Stimulated activated CD8-positive, alpha-beta memory T cell treated with anti-CD3 and anti-CD28 coated beads, Interleukin-2, amount 100 ng/mL, for 48 hours (primary cell): ENCODE measurements at places on chromosomes 1 and 21.

GRCh38 chr1:193703121-193703520, 516.7 kb upstream of the B3GALT2 start:
- DNase-seq, result no peak

- no peak for DNase-seq
Measured at GRCh38 chr1:87728169-87728568, 399.5 kb downstream of the LMO4 start.

- DNase-seq, result no peak
Measured at GRCh38 chr21:43925096-43925481, 60.1 kb downstream of the AGPAT3 start.

DNA sequence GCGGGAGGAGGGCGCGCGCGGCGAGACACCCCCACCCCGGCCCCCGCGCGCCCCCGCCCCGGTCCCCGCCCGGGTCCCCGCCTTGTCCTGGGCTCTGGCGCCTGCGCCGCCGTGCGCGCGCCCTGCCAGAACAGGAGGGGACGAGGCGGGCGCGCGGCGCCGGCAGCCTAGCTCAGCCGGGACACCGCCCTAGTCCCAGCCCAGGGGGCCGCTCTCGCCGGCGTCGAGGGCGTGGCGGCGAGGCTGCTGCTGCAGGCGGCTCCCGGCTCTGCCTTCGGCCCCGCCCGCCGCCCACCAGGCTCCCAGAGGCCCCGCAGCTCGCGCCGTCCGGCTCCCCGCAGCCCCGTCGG, at the start of gene RCAN3:
Gene RCAN3, plus strand, starts transcription at position 128 of the 350 bp plus-strand sequence. CDS start 11,537 bp downstream, outside the sequence.
- peak; percentile 81 for DNase-seq

- no peak for DNase-seq
Measured at GRCh38 chr1:223837206-223837605, 8.5 kb downstream of the TP53BP2 start.

DNA sequence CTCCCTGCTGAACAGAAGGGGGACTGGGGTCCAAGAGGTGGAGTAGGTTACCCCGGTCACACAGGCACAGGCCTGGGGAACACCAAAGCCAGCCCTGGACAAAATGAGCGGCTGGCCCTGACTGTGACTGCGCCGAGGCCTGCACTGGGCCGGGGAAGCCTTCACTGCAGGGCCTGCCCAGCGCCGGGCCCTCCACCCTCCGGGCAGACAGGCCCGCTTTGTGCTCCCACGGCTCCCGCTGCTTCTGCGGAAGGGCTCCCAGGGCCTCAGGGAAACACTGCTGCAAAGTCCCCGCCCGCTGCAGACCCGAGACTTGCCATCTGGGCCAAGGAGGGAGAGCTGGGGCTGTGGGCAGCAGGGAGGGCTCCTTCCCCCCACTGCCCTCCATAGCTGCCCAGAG, 35.3 kb downstream of the MEGF6 start:
- DNase-seq, result no peak

DNA sequence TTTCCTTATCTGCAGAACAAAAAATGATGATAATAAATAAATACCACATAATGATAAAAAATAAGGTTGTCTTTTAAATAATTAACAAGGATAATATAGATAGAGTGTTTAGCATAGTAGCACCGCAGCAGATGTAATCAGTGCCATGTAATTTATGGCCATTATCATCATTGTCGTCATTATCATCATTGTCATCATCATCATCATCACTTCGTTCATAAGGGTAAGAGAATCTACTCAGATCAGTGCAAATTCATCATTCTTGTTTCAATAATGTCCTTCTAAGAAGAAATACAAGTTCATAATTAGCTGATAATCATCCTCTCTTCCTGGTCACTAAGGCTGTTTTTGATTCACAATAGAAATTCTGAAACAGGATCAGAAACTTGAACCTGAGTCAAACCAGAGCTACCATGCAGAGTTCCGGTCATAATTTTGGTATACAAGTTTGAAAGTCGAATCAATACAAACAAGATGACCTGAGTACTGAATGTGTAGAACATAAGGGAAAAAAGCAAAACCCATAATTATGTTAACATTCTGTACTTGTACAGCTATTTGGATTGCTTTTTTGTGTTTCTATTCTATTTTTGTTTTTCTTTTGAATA, 172.0 kb downstream of the LRRC40 start:
- DNase-seq, result no peak

DNA sequence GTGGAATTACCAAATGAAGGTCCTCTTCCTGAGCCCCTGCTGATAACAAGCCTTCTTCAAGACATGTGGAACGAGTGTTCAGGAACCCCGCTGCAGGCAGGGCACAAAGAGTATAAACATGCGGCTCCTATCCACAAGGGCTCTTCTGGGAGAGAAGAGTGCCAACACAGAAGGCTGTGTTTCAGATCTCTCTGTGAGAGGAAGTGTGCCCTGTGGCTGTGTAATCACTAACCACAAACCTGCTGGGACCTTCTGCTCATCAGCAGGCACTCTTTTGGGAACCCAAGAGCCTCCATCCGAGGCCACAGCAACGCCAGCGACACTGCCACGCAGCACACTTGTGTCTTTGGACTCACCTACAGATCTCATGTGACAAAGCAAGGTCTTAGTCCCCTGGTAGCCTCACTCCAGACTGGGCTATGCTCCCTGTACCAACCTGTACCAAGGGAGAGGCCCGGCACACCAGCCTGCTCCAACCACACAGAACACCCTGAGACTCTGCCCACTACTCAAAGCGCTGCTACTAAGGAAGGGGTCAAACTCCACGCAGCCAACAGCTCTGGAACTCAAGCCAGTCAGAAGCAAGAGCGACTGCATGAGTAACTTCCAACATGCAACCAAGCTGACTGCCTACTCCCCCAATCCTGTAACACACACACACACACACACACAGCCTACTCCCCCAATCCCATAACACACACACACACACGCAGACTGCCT, 7.8 kb downstream of the PTTG1IP start:
- no peak for DNase-seq

GRCh38 chr1:12001249-12001917, 17.9 kb upstream of the MIIP start:
- peak; percentile 39 for DNase-seq

GRCh38 chr1:109799445-109799844, 35.7 kb upstream of the EPS8L3 start:
- no peak for DNase-seq

DNA sequence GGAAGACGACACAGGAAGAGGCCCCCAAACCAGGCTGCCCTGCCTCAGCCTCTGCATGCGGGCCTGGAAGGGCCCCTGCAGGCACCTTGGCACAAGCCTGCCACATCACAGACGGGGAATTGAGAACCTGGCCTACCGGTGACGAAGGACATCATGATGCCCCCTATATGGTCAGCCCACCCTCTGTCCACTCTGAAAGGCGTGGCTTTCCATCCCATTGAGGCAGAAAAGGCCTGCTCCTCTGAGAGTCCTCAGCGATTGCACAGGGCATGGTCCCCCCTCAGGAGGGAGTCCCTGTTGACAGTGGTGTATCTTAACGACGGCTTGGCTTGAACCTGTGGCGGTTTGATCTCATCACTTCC, 11.4 kb downstream of the KRTAP10-1 start:
- no peak for DNase-seq

DNA sequence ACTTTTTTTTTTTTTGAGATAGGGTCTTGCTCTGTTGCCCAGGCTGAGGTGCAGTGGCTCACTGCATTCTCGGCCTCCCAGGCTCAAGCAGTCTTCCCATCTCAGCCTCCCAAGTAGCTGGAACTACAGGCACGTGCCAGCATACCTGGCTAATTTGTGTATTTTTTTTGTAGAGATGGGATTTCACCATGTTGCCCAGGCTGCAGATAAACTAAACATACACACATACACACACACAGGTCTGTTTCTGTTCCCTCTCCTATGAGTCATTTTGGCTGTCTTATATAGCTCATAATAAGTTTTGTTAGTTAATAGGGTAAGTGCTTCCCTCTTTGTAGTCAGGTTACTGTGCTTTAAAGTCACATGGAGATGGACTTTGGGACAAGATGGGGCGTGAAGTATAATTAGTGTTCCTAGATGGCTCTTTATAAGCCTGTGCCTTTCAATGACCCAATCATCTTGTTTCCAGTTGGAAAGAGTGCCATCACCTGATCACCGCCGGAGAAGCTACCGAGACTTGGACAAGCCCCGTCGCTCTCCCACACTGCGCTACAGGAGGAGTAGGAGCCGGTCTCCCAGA, 9.1 kb downstream of the PRPF38A start:
- no peak for DNase-seq

GRCh38 chr1:84366786-84367185, 31.5 kb upstream of the DNASE2B start:
- DNase-seq, result no peak

DNA sequence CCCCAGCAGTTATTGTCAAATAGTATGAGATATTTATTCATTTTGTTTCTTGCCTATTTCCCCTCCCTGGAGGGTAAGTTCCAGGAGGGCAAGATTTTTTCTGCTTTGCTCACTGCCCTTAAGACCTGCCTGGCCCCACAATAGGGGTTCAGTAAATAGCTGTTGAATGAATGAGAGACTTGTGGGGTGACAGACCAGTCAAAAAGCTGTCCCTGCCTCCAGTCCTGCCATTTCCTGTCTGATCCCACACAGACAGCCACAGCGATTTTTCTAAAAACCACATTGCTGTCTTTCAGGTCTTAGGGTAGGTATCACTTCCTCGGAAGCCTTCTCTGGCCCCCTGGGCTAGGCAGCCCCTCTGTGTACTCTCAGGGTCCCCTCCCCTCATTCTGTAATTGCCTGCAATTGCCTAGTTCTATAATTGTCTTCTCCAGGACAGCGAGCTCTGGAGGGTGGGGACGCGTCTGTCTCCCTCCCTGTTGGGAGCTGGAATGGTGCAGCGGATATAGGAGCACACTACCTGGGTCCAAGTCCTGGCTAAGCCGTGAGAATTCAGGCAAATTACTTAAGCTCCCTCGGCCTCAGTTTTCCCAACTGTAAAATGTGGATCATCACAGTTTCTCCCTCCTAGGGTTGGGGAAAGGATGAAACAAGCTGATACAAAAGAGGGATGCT, 1.8 kb upstream of the EXTL1 start:
- DNase-seq, result no peak

GRCh38 chr1:116982319-116983004, 19.1 kb upstream of the CD101 start:
- no peak for DNase-seq

DNA sequence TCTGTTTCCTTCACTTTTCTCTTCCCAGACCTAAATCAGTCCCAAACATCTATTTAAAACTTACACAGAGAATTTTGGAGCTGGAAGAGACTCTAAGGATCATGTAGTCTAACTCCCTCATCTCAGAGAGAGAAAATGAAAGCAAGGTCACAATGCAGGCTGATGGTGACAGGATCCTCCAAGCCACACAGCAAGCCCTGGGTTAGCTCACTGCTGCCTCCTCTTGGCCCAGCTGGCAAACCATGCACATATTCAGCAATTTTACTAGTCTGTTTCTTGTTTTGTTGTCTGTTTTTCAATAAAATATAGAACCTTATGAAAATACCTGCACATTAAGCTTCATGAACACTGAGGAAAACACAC, 27.7 kb upstream of the LY9 start:
- DNase-seq, result peak; percentile 69

GRCh38 chr1:226609836-226610455, 61.4 kb downstream of the STUM start:
- DNase-seq, result no peak

DNA sequence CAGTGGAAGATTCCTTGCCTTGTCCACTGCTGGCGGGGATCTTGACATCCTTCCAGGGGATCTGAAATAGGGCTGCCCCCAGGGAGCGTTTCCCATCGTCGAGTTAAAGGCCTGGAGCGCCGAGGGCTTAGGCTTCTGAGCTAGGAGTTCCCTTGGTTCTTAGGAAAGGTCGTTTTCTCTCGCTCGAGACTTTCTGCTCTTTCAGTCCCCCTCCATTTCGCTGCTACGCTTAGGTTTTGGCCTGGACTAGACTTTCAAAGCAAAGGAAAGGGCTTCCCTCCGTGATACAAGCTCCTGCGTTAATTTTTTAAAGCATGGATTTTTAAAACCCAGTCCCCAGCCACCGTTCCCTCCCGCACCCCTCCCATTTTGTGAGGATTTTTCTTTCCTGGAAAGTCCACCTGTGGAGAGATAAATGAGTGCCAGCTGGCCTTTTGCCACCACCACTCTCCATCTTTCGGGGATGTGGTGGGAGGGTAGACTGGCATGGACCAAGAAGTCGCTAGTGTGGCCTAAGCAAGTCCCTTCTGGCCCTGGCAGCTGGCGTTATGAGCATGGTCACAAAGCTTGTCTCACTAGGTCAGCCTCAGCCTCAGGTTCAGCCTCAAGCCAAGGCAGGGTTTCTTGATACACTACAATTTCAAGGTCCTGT, 9.2 kb downstream of the NR5A2 start:
- no peak for DNase-seq

GRCh38 chr1:160432371-160432786, 32.0 kb downstream of the VANGL2 start:
- DNase-seq, result no peak

- DNase-seq, result no peak
Measured at GRCh38 chr21:44366586-44367211, 13.3 kb downstream of the TRPM2 start.

- DNase-seq, result no peak
Measured at GRCh38 chr1:168285971-168286927, 5.6 kb downstream of the TBX19 start.

GRCh38 chr1:116667078-116667574, 407 bp downstream of the IGSF3 start:
- no peak for DNase-seq

GRCh38 chr1:202067188-202067974, 55.3 kb upstream of the GPR37L1 start:
- DNase-seq, result no peak

DNA sequence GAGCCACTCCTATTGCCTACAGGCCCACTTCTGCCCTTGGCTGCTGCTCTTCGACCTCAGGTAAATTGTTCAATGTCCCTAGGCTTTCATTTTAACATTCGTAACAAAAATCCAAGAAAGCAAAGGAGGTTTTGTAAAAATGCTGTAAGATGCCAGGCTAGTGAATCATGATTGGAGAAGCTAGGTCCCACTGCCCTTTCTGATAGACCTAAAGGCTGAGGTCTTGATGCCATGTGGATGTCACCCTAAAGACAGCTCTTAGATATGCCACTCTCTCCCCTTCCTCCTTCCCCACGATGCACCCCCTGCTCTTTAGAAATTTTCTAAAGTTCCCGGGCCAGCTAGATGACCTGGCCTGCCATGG, 9.9 kb upstream of the TMEM39B start:
- DNase-seq, result no peak
